NCI-H1105 treated with DMSO at 0.1 percent for 48 hours (cell line): ENCODE measurements at places on chromosomes 2 and 18.
A peak's percentile ranks its signal among the peaks of the same experiment; 100 is the strongest.

- no peak for DNase-seq
These were observed 80.0 kb upstream of the ERBB4 start for GRCh38 chr2:212618636-212619035.

- DNase-seq, result no peak
These were observed 232.7 kb downstream of the TRIB2 start for GRCh38 chr2:12949406-12949805.

GRCh38 chr2:241321886-241322285 is 6.2 kb downstream of the SEPTIN2 start:
- no peak for DNase-seq

- DNase-seq, result no peak
These were observed 90.5 kb downstream of the TMEM17 start for GRCh38 chr2:62415518-62415917.

- DNase-seq, result no peak
These were observed 133.2 kb upstream of the REV1 start for GRCh38 chr2:99623035-99623434.

- DNase-seq, result no peak
These were observed 24.8 kb upstream of the TFCP2L1 start for GRCh38 chr2:121309801-121310200.

DNA sequence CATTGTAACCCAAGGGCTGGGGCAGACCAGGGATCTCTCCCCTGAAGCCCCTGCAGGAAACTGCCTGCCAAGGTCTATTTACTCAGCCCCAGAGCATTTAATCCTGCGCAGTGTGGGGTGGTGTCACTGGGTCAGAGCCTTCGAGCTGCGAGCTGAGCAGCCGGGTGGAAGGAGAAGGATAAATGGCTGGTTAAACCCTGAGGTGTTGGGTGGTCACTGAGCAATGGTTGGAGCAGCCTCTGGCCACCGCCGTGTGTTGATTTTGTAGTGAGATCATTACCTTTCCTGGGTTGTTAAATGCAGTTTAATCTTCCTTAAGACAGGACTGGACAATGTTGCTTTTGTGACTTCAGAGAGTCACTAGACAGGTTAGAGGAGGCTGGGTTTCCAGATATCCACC is 98.1 kb downstream of the SETBP1 start:
- no peak for DNase-seq

DNA sequence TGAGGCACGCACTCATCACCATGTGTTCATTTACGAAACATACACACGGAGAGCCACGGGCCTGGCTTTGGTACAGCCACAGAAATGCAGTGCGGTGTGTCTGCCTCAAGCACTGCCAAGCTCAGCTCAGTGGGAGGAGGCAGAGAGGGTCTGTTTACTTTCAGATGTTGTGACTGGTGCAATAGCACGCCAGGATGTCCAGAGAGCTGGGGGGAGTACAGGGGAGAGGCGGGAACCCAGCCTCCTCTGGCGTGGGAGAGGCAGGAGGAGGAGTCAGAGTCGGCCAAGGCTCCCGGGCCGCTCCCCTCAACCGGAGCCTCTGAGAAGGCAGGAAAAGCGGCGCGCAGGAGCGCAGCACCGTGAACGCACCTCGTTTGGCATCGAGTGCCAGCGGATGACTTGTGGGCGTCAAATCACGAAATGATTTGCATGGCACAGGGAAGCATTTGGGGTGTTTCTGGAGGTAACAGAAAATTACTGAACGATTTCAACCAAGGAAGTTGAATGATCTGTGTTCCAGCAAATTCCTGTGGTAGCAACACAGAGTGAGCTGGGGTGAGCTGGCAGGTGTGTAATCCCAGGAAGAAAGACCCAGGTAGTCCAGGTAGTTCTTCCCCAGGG is 143.0 kb downstream of the ZNF516 start:
- DNase-seq, result no peak

DNA sequence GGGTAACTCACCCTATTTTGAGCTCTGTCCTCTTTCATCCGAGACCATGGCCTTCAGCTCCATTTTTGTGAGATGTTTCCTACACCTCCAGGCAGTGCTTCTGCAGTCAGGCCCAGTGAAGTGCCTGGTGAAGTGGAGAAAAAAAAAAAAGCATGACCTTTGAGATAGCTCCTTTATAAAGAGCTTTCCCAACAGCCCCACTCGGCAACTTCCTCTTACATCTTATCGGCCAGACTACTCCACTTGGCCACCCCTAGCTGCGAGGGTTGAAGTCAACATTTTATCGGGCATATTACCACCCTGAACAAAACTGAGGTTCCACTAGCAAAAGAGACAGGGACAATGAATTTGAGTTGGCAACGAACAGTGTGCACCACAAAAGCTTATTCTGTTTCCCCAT is 124.8 kb upstream of the RNF152 start:
- no peak for DNase-seq

GRCh38 chr2:239106314-239106908 is 258.5 kb downstream of the TWIST2 start:
- DNase-seq, result peak; percentile 15
